ENCODE measurements at places on chromosomes 6 and 20. TPM values are rescaled to one million over a fixed set of nuclear protein-coding genes. Genes with fewer than 3 reads are reported as not detected.

DNA sequence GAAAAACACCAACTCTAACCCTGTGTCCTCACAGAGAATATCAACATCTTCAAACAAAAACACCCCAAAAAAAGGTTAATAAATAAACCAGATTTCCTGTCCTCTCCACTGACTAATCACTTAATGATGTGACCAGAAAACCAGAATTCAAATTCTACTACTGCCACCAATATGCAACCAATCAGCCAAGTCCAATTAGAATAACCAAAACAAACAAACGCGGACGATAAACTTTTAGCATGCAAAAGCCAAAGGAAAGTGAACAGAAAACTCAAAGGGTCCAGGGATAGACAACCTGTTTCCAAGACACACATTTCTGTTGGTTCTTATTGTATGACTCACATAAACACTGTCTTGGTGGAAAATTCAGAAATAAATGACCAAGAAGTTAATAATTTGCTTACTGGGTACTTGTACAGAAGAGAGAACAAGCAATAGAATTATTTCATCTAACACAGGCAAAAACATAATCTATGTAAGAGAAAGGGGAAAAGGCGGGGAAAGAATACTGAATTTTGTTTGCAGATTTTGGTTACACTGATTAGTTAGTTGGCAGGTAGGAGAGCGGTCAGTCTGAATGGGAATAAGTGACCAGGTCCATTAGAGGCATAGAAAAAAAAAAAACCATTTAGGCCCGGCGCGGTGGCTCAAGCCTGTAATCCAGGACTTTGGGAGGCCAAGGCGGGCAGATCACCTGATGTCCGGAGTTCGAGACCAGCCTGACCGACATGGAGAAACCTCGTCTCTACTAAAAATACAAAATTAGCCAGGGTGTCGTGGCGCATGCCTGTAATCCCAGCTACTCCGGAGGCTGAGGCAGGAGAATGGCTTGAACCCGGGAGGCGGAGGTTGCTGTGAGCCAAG is 34.1 kb downstream of the HFE start:
- ATAC-seq, result no peak

DNA sequence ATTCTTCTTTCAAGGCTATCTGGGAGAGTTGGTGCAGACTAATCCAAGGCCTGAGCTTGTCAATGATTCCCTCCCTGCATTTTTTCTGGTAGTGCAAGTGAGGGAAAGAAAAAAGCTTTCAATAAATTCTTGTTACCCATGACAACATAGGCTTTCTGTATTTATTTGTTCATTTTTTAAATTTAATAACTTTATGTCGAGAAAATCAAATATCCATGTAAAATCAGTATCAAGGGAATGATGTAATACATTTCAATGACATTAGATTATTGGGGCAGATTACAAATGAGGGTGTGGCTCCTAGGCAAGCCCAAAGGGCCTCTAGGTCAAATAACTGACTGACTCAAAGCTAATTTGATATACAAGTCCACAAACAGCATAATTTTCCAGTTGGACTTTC is 104.0 kb downstream of the GJA1 start:
- no peak for ATAC-seq

The TMEM200A gene
- total RNA-seq, result 2.2 TPM

The PTCRA gene
- not detected for total RNA-seq

The ANKRD66 gene
- not detected for total RNA-seq

The GNAS-AS1 gene
- total RNA-seq, result 1.0 TPM

Data from activated T-helper 17 cell treated with anti-CD3 and anti-CD28 coated beads, Interleukin-2, amount 50 U/mL, for 72 hours (primary cell).